ENCODE measurements at places on chromosomes 16 and 17.

- DNase-seq = no peak
Measured at GRCh38 chr16:81612351-81613163, 166.5 kb upstream of the PLCG2 start.

DNA sequence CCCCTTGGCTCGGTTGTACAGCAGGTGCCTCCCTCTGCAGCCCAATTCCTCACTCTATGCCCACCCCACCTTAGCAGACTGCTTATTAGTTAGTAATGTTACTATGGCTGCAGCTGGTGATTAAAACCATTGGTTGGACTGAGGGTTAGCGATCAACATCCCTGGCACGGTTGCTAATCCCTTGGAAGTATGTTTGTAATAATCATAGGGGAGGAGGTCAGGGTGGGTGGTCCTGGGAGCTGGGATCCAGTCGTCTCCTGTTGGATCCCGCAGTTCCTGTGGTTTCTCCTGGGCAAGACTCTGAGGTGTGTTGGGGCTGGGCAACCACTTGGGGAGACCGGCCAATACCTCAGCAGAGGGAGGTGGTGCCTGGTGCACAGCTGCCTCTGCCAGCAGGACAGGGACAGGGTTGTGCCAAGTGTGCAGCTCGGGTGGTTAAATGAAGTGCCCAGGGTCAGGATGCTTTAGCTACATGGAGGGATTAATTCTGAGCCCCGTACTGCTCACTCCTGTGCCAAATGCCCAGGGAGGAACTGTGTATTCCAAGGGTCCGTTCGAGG, 38.0 kb downstream of the FZD2 start:
- no peak for DNase-seq

GRCh38 chr16:90061437-90061836, 15.7 kb downstream of the PRDM7 start:
- no peak for DNase-seq

GRCh38 chr16:30758988-30759491, 2.8 kb downstream of the CFAP119 start:
- no peak for DNase-seq

DNA sequence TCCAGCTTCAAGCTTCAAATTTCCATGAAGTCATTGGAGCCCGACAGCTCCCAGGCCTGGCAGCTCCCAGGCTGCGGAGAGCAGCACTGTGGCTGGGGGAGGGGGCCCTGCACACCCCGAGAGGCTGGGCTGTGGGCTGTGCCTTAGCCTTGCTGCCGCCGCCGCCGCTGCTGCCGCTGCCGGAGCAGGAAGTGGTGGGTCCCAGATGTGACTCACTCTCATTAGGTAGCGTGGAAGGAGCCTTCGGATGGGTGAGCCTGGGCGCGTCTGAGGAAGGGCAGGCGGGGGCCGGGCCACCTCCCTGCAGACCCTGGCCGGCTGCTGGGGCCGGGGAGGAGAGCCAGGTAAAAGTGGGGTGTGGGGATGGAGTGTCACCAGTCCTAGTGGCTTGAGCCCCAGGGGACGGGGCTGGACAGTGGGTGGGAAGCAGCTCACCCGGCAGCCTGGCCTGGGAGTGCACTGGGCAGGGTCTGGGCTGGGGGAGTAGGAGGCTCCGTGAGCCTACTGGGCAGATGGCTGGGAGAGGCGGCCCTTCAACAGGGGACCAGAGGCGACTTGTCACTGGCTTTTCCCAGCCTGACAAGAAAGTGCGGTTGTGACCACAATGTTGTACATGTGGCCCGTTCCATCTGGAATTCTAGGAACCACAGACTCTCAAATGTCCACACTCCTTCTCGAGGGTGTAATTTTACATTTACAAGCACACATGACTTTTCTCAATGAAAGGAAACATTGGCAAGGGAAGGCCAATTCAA, at the start of gene ADCY7:
TSS of gene ADCY7 (plus strand) at position 215 of the 755 bp plus-strand sequence. CDS start 21,629 bp downstream, outside the sequence.
- peak; percentile 36 for DNase-seq

DNA sequence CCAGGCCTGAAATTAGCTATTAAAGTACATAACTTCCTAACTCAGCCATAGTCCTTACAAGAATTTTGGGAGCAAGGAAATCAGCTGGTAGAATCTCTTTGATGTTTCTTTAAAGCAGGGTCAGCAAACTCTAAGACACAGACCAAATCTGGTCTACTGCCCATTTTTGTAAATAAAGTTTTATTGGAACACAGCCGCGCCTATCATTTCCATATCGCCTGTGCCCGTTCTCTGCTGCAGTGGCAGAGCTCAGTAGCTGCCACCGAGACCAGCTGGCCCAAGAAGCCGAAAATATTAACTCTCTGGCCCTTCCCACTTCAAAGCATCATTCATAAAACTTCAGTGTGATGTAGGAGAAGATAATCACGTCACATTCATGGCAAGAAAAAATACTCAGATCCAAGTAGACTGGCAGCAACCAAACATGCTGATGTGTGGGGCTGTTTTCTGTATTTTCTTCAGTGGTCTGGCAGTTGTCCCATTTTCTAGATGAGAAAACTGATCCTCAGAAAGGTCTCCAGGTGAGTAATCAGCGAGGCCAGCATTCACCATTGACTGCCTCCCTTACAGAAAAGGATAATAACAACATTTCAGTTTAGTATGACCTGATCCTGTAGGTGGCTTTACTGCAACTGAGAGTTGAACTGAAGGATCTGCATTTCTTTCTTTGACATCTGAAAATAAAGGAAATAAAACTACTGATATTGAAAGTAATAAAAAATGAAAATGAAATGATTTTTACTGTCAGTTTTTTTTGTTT, 18.0 kb upstream of the HSBP1 start:
- DNase-seq = no peak

GRCh38 chr17:8163978-8164814, 1.4 kb upstream of the VAMP2 start:
- DNase-seq = peak; percentile 7

- DNase-seq = no peak
Measured at GRCh38 chr17:68461589-68461988, 4.3 kb upstream of the WIPI1 start.

DNA sequence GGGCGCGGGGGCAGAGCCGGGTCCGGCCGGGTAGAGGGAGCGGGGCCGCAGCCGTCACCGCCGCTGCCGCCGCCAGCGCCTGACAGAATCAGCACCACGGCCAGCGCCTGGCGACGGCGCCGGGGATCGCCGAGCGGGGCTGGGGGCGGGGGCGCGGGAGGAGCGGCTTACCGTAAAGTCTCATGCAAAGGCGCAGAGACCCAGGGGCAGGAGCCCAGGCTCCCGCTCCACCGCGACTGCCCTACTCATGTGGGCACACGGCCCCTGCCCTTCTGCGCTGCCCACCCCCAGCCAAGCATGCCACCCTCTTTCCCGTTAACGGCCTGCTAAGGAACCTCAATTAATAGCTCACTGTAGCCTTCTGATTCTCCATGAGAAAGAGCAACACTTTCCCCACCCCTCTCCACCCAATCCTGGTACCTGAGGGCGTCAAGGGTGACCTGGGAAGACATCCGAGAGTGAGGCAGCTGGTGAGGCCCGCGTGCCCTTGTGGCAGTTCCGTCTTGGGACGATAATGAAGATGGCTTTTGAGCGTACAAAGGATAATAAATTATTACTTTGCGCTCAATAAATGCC, at the start of gene SEZ6:
TSS of gene SEZ6 (minus strand) at position 98 of the 576 bp plus-strand sequence. CDS start 164 bp downstream, outside the sequence.
- DNase-seq = no peak

DNA sequence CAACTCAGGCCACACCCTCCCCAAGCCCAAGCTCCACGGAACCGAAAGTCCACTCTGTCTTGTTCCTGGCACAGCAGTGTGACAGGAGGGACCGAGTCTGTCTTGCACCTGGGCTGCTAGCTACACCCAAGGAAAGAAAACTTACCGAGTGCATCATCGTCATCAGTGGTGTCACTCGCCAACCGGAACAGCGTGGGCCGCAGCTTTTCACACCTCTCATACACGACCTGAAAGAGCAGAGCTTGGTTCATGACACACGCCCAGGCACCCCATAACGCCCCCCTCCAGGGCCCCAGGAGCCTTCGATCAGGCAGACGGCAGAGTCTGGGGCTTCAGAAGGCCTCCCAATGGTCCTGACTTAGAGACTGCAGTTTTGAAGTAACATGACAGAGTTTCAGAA, 27.5 kb downstream of the GGA2 start:
- no peak for DNase-seq

GRCh38 chr17:7228920-7229319, 5.4 kb downstream of the DVL2 start:
- DNase-seq = no peak

DNA sequence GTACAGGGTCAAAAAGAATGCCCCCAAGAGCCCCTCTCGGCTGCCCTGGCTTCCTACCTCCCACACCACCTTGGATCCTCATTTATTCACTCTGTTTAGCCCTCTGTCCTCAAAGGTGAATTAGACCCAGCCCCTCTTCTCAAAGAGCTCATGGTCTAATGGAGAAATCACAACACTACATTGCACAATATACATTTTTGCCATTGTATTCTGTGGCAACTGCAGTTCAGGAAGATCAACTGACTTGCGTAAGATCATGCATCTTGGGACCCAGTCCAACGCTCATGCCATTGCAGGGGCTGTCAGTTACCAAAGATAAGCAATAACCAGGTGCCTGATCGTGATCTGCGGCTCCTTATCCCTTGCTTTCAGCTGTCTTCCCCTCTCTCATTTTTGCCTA, 1.4 kb downstream of the KRT38 start:
- DNase-seq = no peak

GRCh38 chr17:34714475-34715410, 135.4 kb downstream of the TMEM132E start:
- DNase-seq = no peak

DNA sequence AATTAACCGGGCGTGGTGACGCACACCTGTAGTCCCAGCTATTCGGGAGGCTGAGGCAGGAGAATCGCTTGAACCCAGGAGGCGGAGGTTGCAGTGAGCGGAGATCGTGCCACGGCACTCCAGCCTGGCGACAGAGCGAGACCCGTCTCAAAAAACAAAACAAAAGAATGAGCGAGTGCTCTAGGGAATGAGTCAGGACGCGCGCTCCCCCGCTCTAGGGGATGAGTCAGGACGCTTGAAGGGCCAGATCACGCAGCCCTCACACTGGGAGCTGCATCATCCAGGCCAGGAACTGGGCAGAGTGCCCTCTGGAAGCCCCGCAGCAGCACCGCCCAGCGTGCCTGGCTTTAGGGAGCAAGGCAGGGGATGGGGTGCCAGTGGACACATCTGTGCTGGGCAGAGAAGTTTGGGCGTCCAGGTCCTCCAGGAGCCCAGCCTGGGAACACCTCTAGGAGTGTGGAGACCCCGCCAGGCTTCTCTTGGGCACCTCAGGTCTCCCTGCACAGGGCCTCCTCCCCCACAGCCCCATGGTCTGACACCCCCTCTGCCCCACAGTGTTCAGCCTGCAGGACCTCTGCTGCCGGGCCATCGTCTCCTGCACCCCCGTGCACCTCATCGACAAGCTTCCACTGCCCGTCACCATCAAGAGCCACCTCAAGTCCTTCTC, 3.9 kb upstream of the WFIKKN1 start:
- peak; percentile 84 for DNase-seq

DNA sequence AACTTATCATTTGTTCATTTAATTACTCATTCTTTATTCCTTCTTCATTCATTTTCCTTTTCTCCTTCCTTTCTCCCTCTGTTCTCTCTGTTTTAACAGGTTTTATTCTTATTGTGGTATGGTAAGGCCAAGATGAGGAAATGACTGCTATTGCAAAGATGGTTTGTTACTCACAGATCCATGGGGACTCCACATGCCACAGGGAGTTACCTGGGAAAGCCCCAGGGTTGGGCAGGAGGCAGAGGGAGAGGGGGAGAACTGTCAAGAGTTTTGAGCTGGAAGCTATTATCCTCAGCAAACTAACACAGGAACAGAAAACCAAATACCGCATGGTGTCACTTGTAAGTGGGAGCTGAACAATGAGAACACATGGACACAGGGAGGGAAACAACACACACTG, 453.3 kb downstream of the WWOX start:
- DNase-seq = no peak

- no peak for DNase-seq
Measured at GRCh38 chr17:30413109-30413508, 34.4 kb downstream of the CPD start.

- DNase-seq = no peak
Measured at GRCh38 chr17:19368229-19368628, 5.7 kb upstream of the B9D1 start.

DNA sequence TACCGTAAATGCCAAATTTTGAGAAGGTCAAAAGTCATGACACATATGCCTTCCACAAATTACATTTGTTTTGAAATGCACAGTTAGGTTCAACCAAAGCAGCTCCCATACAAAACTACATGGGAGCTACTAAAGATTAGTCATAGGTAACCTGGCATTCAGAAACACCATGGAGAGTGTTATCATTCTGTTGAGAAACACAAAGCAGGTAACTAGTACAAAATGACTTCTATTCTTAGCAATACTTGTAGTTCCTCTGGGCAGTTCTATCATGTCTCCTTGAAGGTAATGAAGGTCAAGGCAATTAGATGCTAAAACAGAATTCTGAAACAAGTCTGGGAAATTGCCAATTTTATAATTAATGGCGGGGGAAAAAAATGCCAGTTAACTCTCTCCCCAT, 39.4 kb downstream of the KCNJ16 start:
- DNase-seq = no peak

DNA sequence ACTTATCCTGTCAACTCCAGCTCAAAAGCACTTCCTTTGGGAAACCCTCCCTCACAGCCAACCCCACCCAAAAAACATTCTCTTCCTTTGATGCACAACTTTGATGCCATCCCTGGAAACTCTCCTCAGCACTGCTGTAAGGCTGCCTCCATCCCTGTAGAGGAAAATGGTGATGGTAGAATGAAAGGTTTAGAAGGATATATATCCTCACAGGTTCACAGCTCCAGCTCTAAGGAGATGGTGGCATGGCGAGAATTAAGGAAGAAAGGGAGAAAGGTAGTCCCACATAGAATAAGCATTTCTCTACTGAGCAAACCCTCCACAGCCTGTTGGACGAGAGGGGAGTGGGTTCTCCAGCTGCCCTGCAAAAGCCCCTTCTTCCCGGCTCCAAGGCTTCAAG, 2.2 kb upstream of the DLX4 start:
- DNase-seq = no peak

GRCh38 chr16:27311448-27311830, 2.3 kb upstream of the IL4R start:
- DNase-seq = no peak

DNA sequence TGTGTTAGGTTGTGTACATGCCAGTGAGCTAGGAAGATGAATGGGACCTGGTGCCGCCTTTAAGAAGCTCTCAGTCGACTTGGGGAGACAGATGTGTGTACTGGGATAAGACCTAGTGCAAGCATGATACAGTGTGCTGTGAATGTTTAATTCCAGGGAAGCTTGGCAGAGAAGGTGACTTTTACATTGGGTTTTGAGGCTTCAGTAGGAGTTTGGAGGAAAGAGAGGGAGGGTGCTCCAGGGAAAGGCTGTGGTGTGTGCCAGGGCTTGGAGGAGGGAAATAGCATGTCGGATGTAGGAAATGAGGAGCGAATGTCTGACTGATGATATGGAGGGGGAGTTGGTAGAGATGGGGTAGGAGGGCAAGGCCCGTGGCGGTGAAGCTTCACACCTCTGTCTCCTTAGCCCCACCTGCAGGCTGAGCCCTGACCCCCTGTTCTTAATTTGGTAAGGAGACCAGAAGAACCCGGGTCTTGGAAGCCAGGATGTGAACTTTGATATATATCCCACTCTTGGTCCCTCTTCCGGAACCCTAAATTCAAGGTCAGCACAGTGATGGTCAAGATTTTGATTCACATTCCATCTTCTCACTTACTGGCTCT, 76.6 kb downstream of the PLCG2 start:
- DNase-seq = no peak
